ENCODE measurements at places on chromosomes 6 and 20. TPM values are rescaled to one million over a fixed set of nuclear protein-coding genes. Genes with fewer than 3 reads are reported as not detected.
A peak's percentile ranks its signal among the peaks of the same experiment; 100 is the strongest.

DNA sequence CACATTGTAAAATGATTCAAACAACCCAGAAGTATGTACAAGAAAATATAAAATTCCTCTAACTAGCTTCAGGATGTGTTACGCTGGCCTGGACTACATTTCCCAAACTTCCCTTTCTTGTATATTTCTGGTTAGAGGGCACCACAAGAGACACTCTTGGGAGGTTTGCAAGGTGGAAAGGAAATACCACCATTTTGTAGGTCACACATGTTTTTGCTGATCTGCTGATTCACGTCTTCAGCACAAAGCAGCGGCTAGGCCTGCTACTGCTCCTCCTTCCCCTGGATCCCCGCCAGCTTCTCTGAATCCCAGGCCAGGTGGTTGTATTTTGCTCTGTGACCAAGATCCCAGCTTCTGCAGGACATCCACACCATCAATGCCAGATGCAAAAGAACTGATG is 104.2 kb downstream of the AGPAT4 start:
- H3K4me3 ChIP-seq = no peak overlapping the region
- no peaks in the 10 kb centered on the region for H3K27me3 ChIP-seq
- H3K27ac ChIP-seq = no peak overlapping the region
- DNase-seq = no peak

DNA sequence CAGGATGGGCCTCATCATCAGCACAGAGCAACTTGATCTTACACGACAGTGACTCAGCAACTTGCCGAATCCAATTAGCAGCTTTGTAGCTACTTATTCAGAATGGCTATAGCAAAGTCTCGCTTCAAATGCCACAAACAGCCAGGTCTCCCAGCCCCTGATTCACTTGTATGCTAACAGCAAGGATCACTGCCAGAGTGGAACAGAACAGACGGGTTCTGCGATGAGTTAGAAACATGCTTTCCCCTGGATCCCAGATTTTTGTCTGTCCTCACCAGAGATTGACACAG is 254.4 kb downstream of the NRN1 start:
- H3K4me1 ChIP-seq = no peaks in the 10 kb centered on the region
- no peak overlapping the region for H3K4me3 ChIP-seq

- DNase-seq = no peak
- H3K27me3 ChIP-seq = no peaks in the 10 kb centered on the region
- no peak overlapping the region for H3K27ac ChIP-seq
- peaks cover 14% of the 10 kb centered on the region for H3K4me1 ChIP-seq
Measured at GRCh38 chr6:42020967-42021366, 29.4 kb upstream of the TAF8 start.

DNA sequence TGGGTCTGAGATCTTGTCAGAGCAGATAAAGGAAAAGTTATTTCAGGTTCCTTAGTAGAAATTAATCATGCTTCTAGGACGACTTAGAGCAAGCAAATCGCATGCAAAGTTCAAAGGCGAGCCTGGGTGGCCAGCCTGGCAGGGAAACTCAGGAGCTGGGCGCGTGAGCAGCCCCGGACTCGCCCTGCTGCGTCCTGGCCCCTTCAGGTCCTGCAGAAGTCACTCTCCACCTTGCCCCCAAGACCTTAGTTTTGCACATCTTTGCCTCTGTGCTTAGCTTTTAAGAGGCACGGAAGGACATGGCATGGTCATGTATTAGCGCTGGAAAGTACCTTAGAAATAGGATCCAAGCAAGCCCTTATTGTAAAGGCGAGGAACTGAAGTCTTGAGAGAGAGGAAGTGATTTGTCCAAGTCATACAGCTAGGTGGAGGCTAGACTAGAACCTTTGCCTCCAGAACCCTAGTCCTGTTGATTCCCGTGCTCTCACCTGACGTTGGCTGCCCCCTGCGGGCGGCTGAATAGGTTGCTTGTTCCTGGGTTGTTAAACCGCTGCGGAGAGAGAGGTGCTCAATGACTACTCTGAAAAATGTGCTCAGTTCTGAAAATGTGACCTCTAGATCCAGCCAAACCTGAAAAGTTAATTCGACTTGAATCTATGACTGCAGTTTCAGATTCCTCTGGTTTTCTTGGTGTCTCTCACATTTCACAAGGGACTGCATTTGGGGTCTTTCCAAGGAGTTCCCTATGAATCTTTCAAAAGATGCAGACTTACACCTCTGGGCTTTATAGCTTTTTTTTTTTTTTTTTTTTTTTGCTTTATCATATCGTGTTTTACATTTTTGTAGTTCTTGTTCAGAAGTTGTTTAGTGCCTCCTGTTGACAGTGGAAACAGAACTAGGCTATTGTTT is 2.7 kb downstream of the MYB start:
- peaks cover 5% of the 10 kb centered on the region for H3K27me3 ChIP-seq
- H3K27ac ChIP-seq = peak overlapping the region; percentile 21
- peak overlapping the region; percentile 66 for H3K4me3 ChIP-seq
- DNase-seq = peak; percentile 52

DNA sequence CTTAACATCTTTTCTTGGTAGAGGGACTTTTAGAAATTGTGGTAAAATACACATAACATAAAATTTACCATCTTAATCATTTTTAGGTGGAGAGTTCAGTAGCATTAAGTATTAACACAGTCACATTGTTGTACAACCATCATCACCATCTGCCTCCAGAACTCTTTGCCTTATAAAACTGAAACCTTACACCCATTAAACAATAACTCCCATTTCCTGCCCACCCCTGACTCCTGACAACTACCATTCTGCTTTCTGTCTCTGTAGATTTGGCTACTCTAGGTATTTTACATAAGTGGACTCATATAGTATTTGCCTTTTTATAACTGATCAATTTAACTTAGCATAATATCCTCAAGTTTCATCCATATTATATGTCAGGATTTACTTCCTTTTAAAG is 88.7 kb downstream of the ZHX3 start:
- no peaks in the 10 kb centered on the region for H3K36me3 ChIP-seq
- no peak overlapping the region for H3K4me3 ChIP-seq
- no peaks in the 10 kb centered on the region for H3K27me3 ChIP-seq
- H3K27ac ChIP-seq = no peak overlapping the region
- DNase-seq = no peak

DNA sequence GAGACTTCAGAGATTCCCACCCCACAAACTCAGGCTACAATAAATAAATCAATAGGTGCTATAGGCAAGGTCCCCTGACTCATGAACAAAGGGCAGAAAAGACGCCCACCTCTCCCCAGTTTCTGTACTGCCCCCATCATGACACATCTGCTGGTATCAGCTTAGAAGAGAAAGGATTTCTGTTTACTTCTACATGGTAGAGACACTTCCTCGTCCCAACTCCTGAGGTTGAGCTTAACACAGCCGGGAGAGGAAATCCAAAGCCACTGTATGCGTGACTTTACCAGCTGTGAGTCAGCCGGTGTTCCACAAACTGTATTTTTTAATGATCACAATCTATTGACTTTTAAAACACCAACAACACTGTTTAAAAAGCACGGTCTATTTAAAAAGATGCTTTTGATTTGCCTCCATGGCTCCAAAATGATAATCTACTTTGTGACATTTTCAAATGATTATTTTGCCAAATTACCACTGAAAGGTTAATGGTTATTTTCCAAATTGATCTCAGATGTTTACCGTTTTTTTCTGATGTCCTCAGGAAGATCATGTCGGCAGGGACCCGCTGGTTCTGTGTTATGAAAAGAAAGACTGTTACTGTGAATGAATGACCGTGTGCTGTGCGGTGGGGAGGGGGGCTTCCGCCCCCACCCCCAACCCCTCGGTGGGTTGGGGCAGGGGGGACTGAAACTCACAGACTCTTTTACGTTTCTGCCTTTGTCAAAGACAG is 72.5 kb downstream of the ATP9A start:
- H3K36me3 ChIP-seq = no peaks in the 10 kb centered on the region
- no peak for DNase-seq
- no peak overlapping the region for H3K27ac ChIP-seq

- no peak overlapping the region for H3K4me3 ChIP-seq
- no peaks in the 10 kb centered on the region for H3K36me3 ChIP-seq
- no peak for DNase-seq
- H3K4me1 ChIP-seq = no peaks in the 10 kb centered on the region
- no peak overlapping the region for H3K27ac ChIP-seq
- no peaks in the 10 kb centered on the region for H3K27me3 ChIP-seq
Measured at GRCh38 chr6:144895313-144896278, 610.5 kb downstream of the UTRN start.

- H3K4me1 ChIP-seq = no peaks in the 10 kb centered on the region
- no peak overlapping the region for H3K4me3 ChIP-seq
- H3K36me3 ChIP-seq = no peaks in the 10 kb centered on the region
- no peaks in the 10 kb centered on the region for H3K27me3 ChIP-seq
Measured at GRCh38 chr6:116842459-116842858, 13.6 kb upstream of the GPRC6A start.

- H3K4me1 ChIP-seq = no peaks in the 10 kb centered on the region
- no peaks in the 10 kb centered on the region for H3K36me3 ChIP-seq
- no peak overlapping the region for H3K27ac ChIP-seq
- no peaks in the 10 kb centered on the region for H3K27me3 ChIP-seq
- no peak for DNase-seq
Measured at GRCh38 chr6:168938546-168938945, 315.1 kb downstream of the THBS2 start.

DNA sequence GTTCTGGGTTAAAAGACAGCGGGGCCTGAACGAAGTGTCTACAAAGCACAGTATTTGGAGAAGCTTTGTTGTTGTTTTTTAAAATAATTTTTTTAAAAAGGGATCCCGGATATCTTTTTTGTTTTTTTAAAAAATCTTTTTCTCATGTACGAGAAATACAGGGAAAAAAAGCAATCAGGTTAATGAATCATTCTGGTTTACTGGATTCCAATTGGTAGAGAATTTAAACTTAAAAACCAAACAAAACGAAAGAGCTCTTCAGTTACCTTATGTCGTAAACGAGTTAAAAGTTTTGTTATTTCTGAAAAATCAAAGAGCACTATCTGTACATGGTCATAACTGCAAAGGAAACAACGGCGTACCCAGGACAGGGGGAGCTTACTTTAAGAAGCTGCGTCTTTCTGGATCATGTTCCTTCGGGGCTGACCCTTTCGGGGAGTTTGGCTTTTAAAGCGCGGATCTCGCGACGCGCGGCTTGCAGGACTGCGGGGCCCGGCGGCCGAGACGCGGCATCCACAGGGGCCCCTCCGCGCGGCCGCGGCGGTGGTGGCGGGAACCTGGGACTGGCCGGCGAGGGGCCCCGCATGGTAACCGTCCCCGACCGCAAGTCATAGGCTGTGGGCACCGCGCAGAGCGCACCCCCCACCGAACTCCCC is 927 bp downstream of the IL20RA start:
- peaks cover 5% of the 10 kb centered on the region for H3K27me3 ChIP-seq
- H3K4me3 ChIP-seq = peak overlapping the region; percentile 80
- peak; percentile 41 for DNase-seq
- peaks cover 16% of the 10 kb centered on the region for H3K4me1 ChIP-seq
- peak overlapping the region; percentile 74 for H3K27ac ChIP-seq

DNA sequence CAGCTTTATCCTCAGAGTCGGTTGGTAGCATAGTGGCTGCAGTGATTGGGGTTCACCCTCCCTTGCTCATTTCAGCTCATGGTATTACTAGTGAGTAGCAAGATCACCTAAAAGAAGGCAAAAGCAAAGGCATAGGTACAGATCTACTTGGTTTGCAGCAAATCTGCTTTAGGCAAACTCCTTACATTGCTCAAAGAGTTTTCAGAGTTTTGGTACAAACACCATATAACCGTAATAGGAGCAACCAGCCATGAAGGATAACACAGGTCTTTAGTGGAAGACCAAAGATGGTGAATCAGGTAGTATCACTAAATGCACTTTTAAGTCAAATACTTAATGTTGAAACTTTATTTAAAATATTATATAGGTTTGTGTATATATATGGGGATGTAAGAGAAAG is 172.9 kb downstream of the ARID1B start:
- H3K4me3 ChIP-seq = no peak overlapping the region
- DNase-seq = no peak
- peaks cover 23% of the 10 kb centered on the region for H3K4me1 ChIP-seq
- no peak overlapping the region for H3K27ac ChIP-seq
- H3K36me3 ChIP-seq = no peaks in the 10 kb centered on the region

GRCh38 chr6:148932731-148933130 is 185.9 kb downstream of the UST start:
- no peak for DNase-seq
- H3K4me3 ChIP-seq = no peak overlapping the region
- no peaks in the 10 kb centered on the region for H3K4me1 ChIP-seq
- H3K36me3 ChIP-seq = no peaks in the 10 kb centered on the region

DNA sequence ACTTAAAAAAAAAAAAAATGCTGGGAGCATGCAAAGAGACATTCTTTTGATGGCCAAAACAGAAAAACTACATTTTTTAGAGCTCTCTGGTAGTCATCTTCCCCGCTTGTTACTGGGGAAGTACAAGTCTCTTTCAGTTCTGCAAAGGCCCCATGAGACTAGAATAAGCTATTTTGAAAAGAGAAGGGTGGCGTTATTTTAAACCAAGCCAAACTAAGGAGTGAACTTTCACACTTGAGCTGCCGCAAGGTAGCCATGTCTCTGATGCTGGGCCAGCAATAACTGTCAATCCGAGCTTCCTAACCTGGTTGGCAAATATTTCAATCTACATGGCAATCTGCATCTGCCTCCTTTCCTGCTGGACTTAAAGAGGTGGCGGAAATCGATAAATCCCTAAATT is 96.7 kb downstream of the L3MBTL3 start:
- H3K27me3 ChIP-seq = no peaks in the 10 kb centered on the region
- no peaks in the 10 kb centered on the region for H3K4me1 ChIP-seq
- no peaks in the 10 kb centered on the region for H3K36me3 ChIP-seq
- no peak overlapping the region for H3K27ac ChIP-seq

GRCh38 chr20:38776363-38776762 is 28.1 kb downstream of the ACTR5 start:
- no peak overlapping the region for H3K27ac ChIP-seq
- no peak for DNase-seq
- H3K36me3 ChIP-seq = peaks cover 30% of the 10 kb centered on the region
- no peaks in the 10 kb centered on the region for H3K4me1 ChIP-seq
- H3K27me3 ChIP-seq = no peaks in the 10 kb centered on the region

THBS2 gene
- total RNA-seq = 13.7 TPM

PROKR2 gene
- not detected for total RNA-seq

ZFP57 gene
- not detected for total RNA-seq

CPNE5 gene
- total RNA-seq = 5.4 TPM

BLCAP gene
- total RNA-seq = 76.9 TPM

IRF4 gene
- 1.6 TPM for total RNA-seq

OXT gene
- total RNA-seq = not detected

Data from upper lobe of left lung (tissue), 6 donors.